AG08396 (cell line): ENCODE measurements at places on chromosomes 16 and 17.

GRCh38 chr16:89383095-89384003, 107.0 kb downstream of the ANKRD11 start:
- peak; percentile 50 for DNase-seq

DNA sequence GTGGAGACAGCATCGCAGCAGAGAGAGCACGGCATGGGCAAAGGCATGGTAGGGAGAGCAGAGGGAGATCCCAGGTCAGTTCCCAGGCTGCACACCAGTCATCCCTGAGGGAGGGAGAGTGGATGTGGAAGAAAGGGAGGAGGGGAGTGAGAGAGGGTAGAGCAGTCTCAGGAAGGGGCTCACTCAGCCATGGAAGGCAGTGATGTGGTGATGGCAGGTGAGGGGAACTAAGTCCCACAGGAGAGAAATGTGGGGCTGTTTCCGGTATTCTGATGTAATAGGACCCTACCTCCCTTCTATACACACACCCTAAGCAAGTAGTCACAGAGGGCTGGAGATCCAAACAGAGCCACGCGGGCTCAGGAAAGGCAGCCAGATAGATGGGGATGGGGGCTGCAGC, 500.3 kb upstream of the CDH11 start:
- DNase-seq = no peak

GRCh38 chr16:57358527-57359095, at the start of gene CCL22:
CCL22 (plus strand) TSS chr16:57358783; CDS start chr16:57358817, 34 bp downstream.
- peak; percentile 1 for DNase-seq

DNA sequence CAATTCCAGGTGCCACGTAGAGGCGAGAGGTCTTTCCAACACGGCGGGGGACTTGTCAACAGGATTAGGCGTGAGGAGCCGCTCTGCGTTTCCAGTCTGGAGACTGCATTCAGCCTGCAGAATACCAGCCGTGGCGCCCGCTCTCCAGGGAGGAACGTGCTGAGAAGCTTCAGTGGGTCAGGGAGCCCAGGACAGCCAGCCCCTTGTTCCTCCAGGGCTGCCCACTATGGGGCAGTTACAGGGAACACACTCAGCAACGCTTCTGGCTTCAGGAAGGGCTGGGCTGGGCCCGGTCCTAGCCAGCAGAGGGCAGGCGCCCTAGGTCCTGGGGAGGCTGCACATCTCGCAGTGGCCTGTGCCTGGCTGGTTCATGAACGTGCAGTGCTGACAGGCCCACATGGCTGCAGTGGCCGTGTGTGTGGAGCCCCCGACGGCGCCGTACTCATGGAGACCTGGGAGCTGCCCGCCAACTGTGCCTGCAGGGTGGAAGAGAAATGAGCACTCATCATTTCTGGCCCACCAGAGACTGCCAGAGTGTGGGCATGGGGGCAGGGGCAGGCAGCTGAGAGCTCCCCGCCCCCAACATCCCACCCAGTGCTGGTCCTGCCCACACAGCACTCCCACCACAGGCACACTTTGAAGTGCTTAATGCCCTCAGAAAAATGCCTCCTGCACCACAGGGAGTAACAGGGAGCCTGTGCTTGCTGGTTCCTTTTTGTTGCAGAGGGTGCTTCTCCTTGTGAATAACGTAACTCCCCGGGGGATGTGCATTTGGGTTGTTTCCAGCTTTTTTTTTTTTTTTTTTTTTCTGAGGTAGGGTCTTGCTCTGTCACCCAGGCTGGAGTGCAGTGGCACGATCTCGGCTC, 7.0 kb upstream of the FAAP100 start:
- DNase-seq = no peak

DNA sequence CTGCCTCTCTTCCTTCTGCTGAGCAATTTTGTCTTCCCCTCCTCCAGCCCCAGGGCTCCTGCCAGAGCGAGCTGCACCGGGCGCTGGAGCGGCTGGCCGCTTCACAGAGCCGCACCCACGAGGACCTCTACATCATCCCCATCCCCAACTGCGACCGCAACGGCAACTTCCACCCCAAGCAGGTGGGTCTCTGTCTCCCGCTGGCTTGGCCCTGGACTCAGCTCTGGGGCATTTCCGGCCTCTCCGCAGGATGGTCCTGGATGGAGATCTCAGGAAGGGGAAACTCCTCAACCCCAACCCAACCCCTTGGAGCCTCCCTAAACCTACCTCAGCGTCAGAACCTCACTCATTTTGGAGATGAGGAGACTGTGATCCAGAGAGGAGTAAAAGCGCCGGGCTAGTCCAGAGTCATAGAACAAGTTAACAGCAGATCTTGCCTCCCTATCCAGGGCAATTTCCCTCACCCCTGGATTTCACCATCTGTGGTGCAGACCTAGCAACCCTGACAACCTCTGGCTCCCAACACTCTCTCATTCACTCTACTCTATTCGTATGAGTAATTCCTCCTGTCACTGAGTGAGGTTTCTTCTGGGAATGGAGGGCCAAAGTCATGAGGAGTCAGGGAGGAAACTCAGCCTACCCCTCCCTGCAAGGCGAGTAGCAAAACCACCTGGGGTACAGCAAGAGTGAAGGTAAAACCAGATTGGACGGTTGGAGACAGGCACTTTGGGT, 10.8 kb downstream of the IGFBP4 start:
- peak; percentile 55 for DNase-seq

GRCh38 chr17:67974185-67974584, 22.1 kb downstream of the C17orf58 start:
- no peak for DNase-seq

DNA sequence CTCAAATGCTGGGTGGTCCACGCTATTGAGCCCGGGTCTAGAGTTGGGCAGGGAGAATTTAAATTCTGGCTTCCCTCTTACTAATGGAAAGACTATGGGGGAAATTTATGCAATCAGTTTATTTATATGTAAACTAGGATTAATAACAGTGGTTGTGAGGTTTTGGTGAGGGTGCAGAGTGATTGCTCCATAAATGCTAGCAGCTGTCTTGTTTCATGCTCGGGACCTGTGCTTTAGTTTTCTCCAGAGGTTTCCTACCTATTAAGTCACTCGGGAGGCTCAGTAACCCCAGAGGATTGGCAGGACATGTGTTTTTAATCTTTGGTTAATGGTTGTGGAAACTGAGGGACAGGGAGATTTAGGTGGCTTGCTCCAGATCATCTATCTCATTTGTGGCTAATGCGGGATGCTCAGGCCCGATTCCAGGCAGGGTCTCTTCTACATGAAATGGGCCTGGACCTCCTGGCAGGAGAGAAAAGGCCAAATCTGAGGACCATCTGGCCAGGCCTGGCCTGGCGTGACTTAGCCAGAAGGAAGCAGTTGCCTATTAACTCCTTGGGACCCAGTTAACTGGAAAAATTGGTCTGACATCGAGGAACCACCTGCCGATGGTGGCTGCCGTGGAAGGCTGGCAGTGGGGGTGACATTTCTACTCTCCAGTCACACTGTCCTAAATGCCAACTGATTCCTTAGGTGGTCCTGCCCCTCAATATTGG, 2.1 kb downstream of the PRCD start:
- no peak for DNase-seq

- no peak for DNase-seq
Observed at GRCh38 chr17:72176951-72177660, 56.3 kb downstream of the SOX9 start.

- no peak for DNase-seq
Observed at GRCh38 chr17:39800540-39800939, 62.8 kb downstream of the GRB7 start.

DNA sequence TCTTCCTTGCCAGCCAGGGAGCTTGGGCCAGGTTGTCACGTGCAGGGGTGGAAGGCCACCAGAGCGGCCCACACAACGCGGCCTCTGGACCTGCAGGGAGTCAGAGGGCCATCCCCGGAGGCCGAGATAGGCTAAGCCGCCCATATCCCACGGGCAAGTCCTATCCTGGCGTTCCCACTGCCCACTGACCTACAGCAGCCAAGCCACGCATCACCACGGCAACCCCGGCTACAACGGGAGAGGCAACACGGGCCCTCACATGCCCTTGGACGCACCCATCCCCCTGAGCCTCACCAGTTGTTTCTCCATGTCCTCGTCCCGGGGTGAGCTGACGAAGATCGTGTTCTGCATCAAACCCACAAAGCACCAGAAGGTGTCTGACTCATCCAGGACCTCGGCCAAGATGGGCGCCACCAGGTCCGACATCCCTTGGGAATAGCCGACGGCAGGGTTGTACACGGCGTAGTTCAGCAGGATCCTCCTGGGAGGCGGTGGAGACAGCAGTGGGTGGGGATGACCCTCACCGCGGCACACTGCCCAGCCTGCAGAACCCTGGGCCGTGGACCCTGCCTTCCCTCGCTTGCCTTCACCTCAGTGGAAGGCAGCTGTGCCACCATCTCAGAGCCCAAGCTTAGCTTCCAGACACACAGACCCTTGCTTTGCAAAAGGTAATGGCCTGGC, 88.2 kb downstream of the TBC1D16 start:
- no peak for DNase-seq

GRCh38 chr17:30031214-30031869, 85.3 kb upstream of the NSRP1 start:
- no peak for DNase-seq

GRCh38 chr17:40679523-40679907, 14.5 kb upstream of the KRT222 start:
- no peak for DNase-seq

DNA sequence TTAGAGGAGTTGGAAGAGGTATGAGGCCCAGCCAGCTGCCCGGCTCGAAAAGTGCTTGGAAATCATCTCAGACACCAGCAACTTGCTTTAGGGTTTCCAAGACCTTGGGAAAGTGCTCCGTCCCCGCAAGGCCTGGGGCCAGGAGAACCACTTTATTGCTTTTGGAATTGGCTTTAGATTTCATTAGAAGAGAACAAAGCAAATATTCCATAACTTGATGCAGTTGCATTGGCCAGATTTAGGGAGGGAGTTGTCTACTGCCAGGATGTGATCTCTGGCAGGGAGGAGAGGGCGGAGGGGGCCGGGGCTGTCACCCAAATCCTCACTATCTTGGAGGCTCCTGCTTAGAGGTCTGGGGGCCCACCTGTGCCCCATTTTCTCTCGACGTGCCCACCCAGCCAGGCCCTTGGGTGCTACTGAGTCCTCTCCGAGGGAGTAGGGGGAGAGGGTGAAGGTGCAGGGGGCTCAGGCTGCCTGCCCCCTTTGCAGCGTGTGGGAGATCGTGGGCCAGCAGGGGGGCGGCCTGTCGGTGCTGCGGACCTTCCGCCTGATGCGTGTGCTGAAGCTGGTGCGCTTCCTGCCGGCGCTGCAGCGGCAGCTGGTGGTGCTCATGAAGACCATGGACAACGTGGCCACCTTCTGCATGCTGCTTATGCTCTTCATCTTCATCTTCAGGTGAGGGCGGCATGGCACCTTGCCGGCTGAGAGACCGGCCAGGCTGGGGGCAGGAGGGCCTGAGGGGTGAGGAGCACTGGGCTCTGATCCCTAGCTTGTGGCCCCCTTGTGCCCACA, 30.6 kb downstream of the CACNA1G start:
- no peak for DNase-seq

GRCh38 chr17:73695035-73695738, 50.9 kb upstream of the SDK2 start:
- DNase-seq = no peak

- no peak for DNase-seq
Observed at GRCh38 chr16:21644674-21645073, 7.7 kb downstream of the IGSF6 start.

GRCh38 chr16:1537763-1538289, 4.4 kb downstream of the TMEM204 start:
- DNase-seq = no peak

DNA sequence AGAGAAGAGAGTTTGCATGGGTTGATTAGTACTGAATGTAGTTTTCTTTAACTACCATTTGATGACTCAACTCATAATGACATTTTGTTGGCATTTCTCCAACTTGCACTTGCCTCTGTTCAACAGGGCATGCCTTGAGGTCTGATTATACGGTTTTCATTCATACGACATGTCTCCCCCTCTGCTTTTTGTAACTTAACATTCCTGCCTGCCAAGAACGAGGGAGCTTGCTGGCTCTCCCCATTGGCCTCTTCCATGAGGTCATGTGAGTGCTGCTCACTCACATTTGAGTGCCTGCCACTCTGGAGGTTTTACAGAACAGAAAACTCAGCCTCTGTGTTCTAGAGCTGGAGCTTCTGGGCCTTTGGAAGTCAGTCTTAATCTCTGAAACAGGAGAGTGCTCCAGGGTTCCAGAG, 19.7 kb downstream of the MAP2K6 start:
- no peak for DNase-seq

- no peak for DNase-seq
Observed at GRCh38 chr16:26795184-26795583, 271.5 kb upstream of the C16orf82 start.

DNA sequence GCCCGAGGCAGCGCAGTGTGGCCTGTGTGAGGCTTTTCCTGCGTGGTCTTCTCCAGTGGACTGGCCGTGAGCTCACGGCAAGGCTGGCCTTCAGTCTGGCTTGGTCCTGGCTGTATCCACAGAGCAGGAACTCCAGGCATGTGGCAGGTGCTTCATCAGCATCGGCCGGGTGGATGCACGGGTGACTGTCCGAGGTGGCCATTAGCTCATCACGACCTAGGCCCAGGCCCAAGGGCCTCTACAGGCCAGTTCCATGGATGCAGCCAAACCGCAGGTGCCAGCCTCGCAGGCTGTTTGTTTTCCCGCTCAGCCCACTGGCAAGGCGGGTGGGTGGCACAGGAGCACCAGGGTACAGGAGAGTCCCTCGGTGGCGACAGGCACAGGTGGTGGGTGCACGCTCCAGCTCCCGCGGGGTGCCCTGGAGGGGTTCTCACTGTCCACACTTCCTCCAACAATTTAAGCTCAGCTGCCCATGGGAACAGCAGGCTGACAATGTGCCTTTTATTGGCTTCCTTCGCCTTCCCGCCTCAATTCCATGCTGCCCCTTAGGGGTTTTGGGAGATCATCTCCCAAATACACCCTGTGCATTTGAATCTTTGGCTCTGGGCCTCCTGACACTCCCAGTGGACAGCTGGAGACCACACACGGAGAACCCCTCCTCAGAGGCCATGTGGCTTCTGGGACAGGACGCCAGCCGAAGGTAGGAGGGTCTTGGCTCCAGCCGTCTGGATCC, 33.0 kb downstream of the ENGASE start:
- DNase-seq = no peak

DNA sequence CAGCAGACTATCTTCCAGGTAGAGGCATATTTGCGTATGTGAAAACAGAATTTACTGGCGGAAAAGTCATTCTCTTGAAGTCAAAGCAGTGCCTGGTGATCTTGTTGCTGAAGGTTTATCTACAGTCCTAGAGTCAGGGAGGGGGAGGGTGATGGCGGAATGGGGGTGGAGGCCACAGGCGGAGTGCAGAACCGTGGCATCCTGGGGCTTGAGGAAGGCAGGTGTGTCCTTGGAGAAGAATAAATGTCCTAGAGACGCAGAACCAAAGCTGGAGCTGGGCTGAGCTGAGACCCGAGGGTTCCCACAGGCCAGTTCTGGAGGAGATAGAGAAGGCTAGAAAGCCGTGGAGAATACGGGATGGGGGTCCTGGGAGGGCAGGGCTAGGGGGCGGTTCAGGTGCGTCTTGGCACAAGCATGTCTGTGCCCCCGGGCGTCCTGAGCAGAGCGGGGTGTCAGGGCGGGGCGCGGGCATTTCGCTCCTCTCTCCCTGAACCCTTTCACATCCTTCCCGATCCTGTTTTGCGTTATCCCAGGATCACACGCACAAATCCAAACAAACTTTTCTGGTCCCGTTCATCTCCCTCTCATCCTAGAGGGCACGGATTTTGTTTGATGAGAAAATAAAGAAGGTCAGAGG, 76.9 kb upstream of the CREBBP start:
- DNase-seq = no peak

- DNase-seq = no peak
Observed at GRCh38 chr17:7184091-7184488, 4.9 kb upstream of the ASGR1 start.
